ENCODE measurements at places on chromosomes 12 and 14. TPM values are rescaled to one million over a fixed set of nuclear protein-coding genes. Genes with fewer than 3 reads are reported as not detected.

TAS2R14 gene
- total RNA-seq = 4.3 TPM

NPFF gene
- total RNA-seq = not detected

HPD gene
- 1.4 TPM for total RNA-seq

RHOJ gene
- 5.0 TPM for total RNA-seq

OS9 gene
- total RNA-seq = 353 TPM

PTGER2 gene
- total RNA-seq = 8.2 TPM

ZDHHC22 gene
- total RNA-seq = not detected

DACT1 gene
- total RNA-seq = 43.4 TPM
